Astrocyte (in vitro differentiated cells and primary cell): ENCODE measurements at places on chromosomes 7 and 10.
A peak's percentile ranks its signal among the peaks of the same experiment; 100 is the strongest.

DNA sequence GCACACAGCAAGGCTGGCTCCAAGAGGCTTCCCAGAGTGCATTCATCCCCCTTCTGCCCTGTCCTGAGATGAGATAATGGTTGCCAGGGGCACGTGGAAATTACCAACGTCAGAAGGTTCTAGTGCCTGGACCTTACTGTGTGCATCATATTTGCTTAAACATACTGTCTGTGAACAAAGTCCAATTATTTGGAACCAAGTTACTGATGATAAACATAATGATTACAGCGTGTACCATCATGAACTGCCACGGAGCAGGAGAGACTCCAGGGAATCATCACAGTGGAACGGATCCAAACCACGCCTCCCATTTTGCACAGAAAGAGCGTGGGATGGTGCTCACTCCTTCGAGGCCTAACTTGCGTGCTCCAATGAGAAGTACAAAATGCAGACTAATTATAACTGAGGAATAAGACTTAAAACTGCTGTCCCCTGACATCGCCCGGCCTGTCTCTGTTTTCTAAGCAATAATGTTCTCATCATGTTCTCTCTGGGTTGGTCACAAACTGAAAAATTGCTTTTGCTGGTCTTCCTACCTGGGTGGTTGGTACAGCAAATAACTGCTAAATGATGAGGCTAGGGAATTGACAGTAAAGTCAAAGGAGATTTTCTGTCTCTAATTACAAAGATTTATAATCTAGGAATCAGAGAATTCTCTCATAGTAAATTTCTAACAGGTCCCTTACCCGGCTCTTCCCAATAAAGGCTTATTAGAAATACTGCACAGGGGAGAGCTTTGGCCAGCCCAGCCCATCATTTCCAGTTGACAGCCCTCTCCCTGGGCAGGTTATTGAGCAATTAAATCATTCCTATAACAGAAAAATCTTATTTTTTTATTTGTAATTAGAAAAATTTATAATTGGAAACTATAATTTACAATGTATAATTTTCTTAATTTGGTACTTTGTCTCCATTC is 182.2 kb downstream of the CAMK1D start:
- DNase-seq: no peak

DNA sequence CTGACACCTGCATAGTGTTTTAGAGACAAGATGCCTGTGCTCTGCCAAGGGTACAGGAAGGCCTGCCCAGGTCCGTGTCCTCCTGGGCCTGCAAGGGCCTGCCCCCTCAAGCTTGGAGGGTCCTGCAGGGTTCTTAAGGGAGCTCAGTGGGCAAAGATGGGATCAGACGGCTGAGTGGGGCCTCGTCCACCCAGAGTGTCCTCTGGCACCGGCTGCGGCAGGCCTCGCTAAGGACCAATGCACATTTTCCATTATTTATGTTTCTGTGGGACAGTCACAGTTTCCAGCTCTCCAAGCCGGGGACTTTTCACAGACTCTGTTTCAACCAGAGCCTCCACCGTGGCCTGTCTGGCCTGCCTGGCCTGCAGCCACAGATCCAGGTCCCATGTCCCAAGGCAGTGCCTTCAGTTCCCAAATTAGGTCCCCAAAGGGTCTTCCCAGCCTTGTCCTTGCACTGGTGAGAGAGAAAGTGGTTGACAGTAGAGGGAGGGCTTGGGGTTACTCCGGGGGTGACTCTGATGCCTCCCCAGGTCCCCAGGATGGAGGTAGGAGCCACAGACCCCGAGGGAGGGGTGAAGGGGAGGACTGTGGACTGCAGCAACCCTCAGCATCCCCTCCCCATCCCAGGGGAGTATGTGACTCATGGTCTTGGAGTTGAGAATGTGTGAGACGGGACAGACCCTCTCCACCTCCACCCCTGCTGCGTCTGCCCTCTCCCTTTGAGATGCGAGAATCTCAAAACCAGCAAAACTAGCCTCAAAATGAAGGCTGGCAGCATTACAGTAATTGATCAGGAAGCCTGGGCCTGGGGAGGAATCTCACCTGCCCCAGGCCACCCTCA is 14.8 kb downstream of the MYL10 start:
- no peak for DNase-seq

DNA sequence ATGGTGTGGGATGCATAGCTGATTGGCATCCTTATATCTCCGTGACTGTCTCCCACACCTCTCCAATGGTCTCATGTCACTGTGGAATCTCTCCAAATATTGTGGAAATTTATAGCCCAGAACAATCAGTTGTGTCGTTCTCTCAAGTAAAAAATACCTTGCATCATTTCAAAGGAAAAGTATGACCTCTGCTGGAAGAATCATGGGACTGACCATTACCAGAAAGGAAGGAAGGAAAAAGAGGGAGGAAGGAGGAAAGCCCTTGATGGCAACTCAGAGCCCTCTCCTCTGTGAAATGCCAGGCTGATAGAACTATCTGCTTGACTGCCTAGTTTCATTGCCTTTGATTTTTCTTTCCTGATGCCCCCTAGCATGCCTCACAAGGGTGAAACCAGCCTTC is 76.3 kb downstream of the FOXI2 start:
- DNase-seq: no peak

- peak; percentile 12 for DNase-seq
Measured at GRCh38 chr10:18104223-18104872, 35.9 kb upstream of the CACNB2 start.

- peak; percentile 71 for DNase-seq
Measured at GRCh38 chr10:11243425-11244222, 226.0 kb downstream of the CELF2 start.

- no peak for DNase-seq
Measured at GRCh38 chr7:77370606-77371005, 45.5 kb downstream of the GSAP start.

DNA sequence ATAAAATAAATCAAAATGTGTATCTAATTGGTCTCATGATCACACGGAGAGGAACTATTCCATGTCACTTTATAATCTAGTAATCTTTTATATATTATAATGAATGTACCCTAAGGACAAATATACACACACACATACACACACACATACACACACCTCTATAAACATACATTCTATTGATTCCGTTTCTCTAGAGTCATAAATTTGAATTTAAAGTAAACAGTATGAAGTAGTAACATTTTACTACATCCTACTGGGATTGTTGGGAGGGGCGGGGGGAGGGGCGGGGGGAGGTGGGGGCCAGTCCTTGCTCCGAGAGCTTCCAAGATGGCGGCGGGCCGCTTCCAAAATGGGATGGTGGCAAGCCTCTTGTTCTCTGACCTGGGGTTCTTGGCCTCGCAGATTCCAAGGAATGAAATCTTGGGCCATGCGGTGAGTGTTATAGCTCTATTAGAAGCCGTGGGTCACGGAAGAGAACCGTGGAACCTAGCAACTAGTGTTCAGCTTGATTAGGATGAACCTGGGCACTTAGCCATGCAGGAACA is 143.2 kb downstream of the REEP3 start:
- DNase-seq: no peak
